ENCODE measurements at places on chromosomes 4 and X. TPM values are rescaled to one million over a fixed set of nuclear protein-coding genes. Genes with fewer than 3 reads are reported as not detected.

GRCh38 chr4:169225058-169225751 lies 45.6 kb downstream of the SH3RF1 start:
- DNase-seq = no peak

- DNase-seq = no peak
Observed at GRCh38 chr4:126223784-126224407, 909.1 kb downstream of the FAT4 start.

DNA sequence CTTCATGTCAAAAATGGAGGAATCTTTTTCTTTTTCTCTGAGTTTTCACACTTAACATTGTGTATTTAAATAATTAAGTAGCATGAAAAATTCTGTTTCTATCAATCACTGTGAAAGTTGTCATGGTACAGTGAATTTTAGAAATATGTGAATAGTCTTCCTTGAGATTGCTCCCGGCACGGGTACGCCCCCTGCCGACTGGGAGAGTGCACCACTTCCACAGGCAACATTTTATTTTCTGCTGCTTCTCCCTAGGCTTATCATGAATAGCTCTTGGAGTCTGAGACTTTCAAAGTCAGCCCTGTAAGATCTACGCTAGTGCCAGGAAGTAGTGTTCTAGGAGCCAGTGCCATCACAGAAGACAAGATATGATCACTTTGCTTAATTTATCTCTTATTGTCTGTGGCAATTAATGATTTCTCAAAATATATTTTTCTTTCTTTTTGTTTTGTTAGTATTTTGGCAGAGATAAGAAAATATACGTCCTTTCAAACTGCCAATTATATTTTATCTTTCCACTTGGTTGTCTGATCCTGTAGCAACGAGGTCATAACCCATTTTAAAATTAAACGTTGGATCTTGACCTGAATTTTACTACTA lies 763.8 kb upstream of the AADAT start:
- DNase-seq = peak; percentile 35

DNA sequence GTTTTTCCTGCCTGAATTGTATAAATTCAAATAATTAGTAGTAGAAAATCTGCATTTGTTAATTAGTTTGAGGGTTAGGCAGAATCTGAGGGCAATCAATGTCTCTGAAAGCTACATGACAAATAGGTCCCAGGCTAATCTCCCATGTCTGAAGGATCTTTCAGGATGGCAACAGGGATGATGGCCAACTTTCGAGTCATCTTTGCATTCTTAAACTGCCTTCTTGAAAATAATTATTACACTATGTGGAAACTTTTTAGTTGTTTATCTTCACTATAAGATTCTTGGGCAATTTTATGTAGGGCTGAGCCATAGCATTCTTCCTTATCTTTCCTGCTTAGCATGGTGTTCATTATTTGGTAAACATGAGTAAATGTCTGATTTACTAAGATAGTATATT lies 490.3 kb upstream of the EPHA5 start:
- DNase-seq = no peak

GRCh38 chr4:186557061-186557460 lies 1.7 kb upstream of the MTNR1A start:
- no peak for DNase-seq

GRCh38 chrX:129925305-129926092 lies 19.5 kb downstream of the UTP14A start:
- DNase-seq = peak; percentile 60

GRCh38 chr4:144562019-144562705 lies 83.8 kb upstream of the HHIP start:
- no peak for DNase-seq

- DNase-seq = no peak
Observed at GRCh38 chr4:154454710-154455109, 36.9 kb downstream of the DCHS2 start.

DNA sequence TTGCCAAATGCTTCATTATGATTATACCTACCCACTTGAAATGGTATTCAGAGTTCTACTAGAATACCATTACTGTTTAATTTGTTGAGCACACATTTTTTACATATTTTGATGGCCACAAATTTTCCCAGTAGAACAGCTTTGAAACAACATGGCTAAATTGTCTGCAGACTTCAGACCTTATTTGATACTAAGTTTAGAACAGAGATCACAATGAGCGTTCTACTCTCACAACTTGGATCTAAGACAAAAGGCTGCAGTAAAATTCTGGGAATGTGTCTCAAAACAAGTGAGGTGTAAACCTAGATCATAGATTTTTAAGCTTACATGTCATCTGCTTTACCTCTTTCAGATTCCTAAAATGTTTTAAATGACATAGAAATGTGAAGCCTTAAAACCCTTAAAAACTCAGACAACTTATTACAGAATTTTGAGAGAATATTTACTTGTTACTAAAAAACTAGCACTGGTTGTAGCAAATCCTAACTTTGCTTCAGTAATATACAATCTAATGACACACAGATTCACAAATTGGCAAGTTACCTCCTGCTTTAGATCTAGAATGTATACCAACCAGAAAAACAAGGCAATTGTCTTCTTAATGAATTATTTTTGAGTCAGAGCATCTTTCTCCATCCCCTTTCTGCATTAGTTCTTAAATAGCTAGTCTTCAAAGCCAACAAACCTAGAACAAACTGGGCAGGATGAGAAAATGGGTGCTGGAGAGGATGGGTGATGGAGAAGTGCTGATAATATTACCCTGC lies 243.3 kb downstream of the SLC7A11 start:
- DNase-seq = no peak

- DNase-seq = no peak
Observed at GRCh38 chrX:153703036-153703370, 15.3 kb downstream of the SLC6A8 start.

DNA sequence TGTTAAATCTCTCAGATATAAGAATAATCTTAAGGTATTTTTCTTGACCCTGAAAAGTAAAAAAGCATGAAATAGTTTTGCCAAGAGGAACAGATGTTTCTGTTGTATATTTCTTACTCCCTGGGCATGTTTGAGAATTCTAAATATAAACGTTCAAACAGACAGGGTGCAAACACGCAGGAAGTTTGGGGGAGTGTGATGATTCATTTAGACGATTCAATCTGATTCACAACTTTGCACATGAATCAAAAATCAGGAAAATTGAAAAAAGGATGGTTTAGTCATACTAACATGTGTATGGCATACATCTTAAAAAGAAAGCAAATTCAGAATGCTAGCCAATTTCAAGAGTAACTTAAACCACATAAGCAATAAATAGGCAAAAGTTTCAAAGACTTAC lies 340.3 kb upstream of the GRID2 start:
- no peak for DNase-seq

GRCh38 chr4:69823048-69823447 lies 36.9 kb downstream of the SULT1E1 start:
- no peak for DNase-seq

GRCh38 chrX:35339796-35340195 lies 397.2 kb downstream of the FAM47B start:
- DNase-seq = no peak

GRCh38 chr4:23033796-23034195 lies 341.1 kb downstream of the GBA3 start:
- no peak for DNase-seq

DNA sequence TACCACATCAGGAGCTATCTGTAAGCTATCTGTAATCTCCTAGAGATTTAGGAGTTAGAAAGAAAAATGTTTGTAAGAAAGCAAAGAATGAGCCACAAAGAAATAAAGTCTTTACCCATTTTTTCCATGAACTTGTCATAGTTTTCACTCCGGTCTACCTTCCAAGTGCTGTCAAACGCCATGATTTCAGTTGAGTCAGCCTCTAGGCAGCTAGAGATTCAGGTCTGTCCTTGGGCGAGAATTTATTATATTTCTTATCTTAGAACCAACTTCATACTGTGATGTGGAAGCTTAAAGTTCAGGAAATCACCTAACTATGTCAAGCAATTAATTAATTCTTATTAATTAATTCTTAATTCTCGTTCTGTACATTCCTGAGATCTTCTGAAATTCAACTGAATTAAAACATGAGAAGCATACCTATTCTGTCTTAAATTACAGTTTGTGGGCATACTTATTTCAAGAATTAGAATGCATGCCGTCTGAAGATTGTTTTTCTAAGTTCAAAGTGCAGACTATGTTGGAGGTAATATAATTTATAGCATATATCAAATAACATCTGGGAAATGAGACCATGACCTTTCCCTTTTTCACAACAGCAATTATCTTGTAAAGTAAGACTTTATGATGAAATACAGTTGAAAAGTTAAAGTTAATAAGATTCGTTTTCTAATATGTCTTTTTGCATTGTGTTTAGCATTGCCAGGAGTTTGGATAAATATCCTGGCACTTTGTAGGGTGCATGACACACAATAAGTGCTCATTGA lies at the start of gene FABP2:
Gene FABP2, minus strand, starts transcription at position 218 of the 767 bp plus-strand sequence. Its CDS starts 36 bp downstream, at position 182.
- DNase-seq = no peak

GRCh38 chrX:140912606-140913005 lies 89.8 kb upstream of the SPANXB1 start:
- no peak for DNase-seq

- no peak for DNase-seq
Observed at GRCh38 chr4:14863418-14864364, 138.6 kb upstream of the CPEB2 start.

DNA sequence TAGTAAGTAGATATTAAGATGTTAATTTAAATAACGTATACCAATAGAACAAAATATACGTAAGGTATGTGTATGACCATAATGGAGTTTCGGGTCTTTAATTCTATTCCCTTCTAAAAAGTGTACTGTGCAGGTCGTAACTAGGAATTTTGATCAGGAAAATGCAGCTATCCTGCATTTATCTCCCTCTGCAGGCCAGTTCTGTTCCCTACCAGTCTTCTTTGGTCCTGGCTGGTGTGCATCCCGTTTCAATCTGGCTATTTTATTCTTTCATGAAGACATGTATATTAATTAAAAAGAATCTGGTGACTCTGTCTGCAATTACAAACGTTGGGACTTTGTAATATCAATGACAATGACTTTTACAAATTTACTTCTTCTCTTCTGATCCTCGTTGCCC lies 534.1 kb upstream of the AADAT start:
- DNase-seq = no peak

- no peak for DNase-seq
Observed at GRCh38 chr4:185728893-185729292, 83.1 kb downstream of the SORBS2 start.

DNA sequence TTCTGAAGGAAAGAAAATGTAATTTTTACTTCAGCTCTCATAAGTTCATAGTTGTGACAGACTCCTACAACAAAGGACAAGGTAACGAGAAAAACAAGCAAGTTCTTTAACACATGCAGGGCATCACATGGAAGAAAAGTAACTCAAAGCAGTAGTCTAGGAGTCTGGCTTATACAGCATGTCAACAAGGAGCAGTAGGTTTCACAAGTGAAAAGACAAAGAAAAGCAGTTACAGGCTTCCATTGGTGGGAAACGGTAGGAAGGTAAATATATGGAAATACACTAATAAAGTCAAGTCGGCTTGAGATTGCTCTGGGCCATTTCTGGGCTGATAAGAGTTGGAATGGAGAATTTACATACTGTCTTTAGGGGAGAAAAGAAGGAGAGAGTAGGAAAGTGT lies 228.4 kb upstream of the ZFP42 start:
- DNase-seq = no peak

DNA sequence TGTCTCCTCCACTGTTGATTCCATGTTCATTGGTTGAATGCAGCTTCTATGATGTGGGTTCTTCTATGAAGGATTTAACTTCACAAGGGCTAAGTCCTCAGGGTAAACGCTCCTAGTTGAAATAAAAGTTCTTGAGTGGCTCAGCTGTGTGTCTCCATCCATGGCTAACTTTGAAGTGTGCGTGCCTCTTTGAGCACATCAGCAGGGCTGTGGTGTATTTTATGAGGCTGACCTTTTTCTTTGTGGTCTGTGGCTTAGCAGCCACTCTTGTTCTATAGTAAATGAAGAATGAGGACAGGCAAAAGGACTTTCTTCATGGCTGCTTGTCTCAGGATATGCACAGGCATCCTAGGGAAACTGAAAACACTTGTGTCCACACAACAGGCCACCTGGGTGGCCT lies 88.5 kb downstream of the KIT start:
- no peak for DNase-seq

DNA sequence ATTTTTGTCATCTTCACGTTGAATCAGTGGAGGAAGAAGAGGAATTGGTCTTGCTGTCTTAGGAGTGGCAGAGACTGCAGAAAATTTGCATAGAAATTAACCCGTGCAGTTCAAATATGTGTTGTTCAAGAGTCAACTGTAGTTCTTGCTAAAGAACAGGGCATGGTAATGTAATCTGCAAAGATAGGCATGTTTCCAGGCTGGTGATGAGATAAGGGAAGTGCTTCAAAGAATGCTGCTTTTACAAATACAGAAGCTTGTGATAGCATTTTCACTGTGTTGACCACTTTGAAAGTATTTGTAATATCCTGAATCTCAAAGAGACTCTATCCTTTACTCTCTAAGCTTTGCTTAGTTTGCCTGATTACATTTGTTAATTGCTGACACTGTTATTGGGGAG lies 60.1 kb downstream of the PRRG1 start:
- DNase-seq = no peak

DNA sequence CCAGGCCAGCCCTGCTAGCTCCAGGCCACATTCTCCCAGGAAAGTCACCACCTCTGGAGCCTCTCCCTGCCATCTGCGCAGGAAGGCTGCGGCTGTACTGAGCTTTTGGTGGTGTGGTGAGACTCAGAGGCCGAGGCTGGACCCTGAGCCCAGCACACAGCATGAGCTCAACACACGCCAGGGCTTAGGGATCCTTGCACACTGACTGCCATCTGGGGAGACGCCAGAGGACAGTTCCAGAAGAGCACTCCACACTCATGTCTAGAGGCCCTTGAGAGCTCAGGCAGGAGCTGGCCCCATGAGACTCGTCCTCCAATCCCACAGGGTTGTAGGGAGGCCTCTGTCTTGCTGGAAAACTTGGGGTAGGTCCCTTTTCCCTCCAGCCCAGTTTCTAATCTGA lies 40.6 kb downstream of the ABLIM2 start:
- DNase-seq = no peak

GRCh38 chrX:12563121-12563520 lies 228.1 kb upstream of the PRPS2 start:
- DNase-seq = no peak

- DNase-seq = no peak
Observed at GRCh38 chr4:39825741-39826231, 127.8 kb downstream of the UBE2K start.

GRCh38 chr4:189912170-189912569 lies 28.5 kb upstream of the FRG1 start:
- DNase-seq = no peak

- no peak for DNase-seq
Observed at GRCh38 chr4:6324461-6324998, 54.9 kb downstream of the WFS1 start.

The GCNA gene
- polyA plus RNA-seq = 2.2 TPM

The TNMD gene
- polyA plus RNA-seq = 0.14 TPM

The MSANTD1 gene
- 0.96 TPM for polyA plus RNA-seq

The MAPK10 gene
- 33.5 TPM for polyA plus RNA-seq

The ZAR1 gene
- polyA plus RNA-seq = not detected

The BGN gene
- polyA plus RNA-seq = 190 TPM

The BEX2 gene
- polyA plus RNA-seq = 27.6 TPM

The MAOB gene
- polyA plus RNA-seq = 12.7 TPM

The PGRMC2 gene
- polyA plus RNA-seq = 76.0 TPM

The ADAM29 gene
- 0.11 TPM for polyA plus RNA-seq

The NLRP2B gene
- not detected for polyA plus RNA-seq

The SMAD1 gene
- 51.1 TPM for polyA plus RNA-seq

The MXD4 gene
- 71.8 TPM for polyA plus RNA-seq

The FRAS1 gene
- polyA plus RNA-seq = 48.9 TPM

The CTAG1A gene
- polyA plus RNA-seq = not detected
